ENCODE measurements at places on chromosomes 3 and 15. TPM values are rescaled to one million over a fixed set of nuclear protein-coding genes. Genes with fewer than 3 reads are reported as not detected.

MUC4 gene
- polyA plus RNA-seq = not detected

CFAP100 gene
- polyA plus RNA-seq = not detected

DNA sequence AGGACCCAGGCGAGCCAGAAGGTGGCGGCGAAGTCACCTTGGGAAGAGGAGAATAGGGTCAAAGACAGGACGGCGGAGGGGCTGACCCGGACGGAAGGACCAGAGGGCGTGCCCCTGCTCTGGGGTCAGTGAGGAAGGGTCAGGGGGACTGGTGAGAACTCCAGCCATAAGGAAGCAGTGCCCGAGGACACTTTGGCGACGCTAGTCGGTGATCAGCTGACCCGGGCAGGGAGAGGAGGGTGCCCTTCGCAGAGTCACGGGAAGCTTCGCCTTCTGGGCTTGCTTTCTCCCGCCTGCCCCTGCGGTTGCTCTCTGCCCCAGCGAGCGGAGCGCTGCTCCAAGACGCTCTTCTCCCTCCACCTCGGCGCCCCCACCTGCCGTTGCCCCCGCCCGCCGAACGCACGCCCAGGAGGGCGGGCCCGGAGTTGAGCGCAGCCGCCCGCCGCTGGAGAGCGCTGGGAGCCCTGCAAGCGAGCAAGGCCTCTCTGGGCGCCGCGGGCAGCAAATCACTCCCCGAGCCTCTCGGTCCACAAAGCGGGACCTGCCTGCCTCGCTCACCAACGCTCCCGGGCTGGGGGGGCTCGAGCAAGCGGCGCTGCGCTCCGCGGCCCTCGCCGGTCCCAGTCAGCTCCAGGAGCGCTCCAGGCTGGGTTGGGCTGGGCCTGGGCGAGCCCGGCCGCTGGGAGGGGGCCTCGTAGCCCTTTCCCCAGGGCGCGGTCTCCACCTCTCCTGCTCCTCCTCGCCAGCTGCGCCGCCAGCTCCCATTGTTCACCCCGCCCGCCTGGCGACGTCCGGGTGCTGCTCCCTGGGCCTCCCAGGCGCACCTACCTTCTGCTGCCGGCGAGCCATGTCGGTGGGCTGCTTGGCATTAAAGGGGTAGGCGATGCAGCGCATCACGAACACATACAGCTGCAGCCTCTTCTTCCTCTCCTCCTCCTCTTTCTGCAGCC is 1.2 kb downstream of the CADPS start:
- H3K4me3 ChIP-seq = no peak overlapping the region
- no peaks in the 10 kb centered on the region for H3K36me3 ChIP-seq
- no peak for DNase-seq
- peaks cover 3% of the 10 kb centered on the region for H3K27me3 ChIP-seq
- no peak overlapping the region for H3K27ac ChIP-seq

GRCh38 chr3:145798007-145798406 is 363.0 kb downstream of the PLOD2 start:
- H3K27me3 ChIP-seq = no peaks in the 10 kb centered on the region
- no peaks in the 10 kb centered on the region for H3K4me1 ChIP-seq
- DNase-seq = no peak
- no peak overlapping the region for H3K4me3 ChIP-seq
- no peak overlapping the region for H3K27ac ChIP-seq

GRCh38 chr3:147640781-147641180 is 231.6 kb downstream of the ZIC1 start:
- no peaks in the 10 kb centered on the region for H3K36me3 ChIP-seq
- H3K27ac ChIP-seq = no peak overlapping the region
- H3K27me3 ChIP-seq = no peaks in the 10 kb centered on the region

GRCh38 chr3:30443756-30444673 is 162.4 kb upstream of the TGFBR2 start:
- H3K4me3 ChIP-seq = no peak overlapping the region
- no peaks in the 10 kb centered on the region for H3K27me3 ChIP-seq
- H3K4me1 ChIP-seq = no peaks in the 10 kb centered on the region
- no peaks in the 10 kb centered on the region for H3K36me3 ChIP-seq
- DNase-seq = no peak
- H3K27ac ChIP-seq = no peak overlapping the region

DNA sequence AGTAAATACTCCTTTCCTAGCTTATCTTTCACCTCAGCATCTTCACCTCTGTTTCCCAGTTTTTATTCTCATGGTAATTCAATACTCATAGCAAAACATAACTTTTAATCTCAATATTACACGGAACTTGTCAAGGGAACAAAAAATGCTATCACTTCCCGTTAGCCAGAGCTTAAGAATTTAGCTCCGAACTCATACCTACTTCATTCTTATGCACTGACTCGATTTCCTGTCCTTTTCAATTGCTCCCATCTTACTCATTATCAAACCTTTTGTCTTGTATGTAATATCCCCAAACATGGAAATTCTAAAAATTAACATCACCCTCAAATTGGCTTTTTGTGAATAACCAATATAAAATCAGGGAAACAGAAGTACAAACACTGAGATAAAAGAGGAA is 28.2 kb downstream of the MYEF2 start:
- no peaks in the 10 kb centered on the region for H3K4me1 ChIP-seq
- no peaks in the 10 kb centered on the region for H3K27me3 ChIP-seq
- no peaks in the 10 kb centered on the region for H3K36me3 ChIP-seq
- no peak overlapping the region for H3K27ac ChIP-seq
- H3K4me3 ChIP-seq = no peak overlapping the region
- DNase-seq = no peak

GRCh38 chr3:114022145-114022802 is 34.1 kb downstream of the CCDC191 start:
- H3K27ac ChIP-seq = no peak overlapping the region
- no peak overlapping the region for H3K4me3 ChIP-seq
- H3K36me3 ChIP-seq = no peaks in the 10 kb centered on the region
- H3K4me1 ChIP-seq = no peaks in the 10 kb centered on the region

Measured in CD8-positive, alpha-beta memory T cell (primary cell).